SIG-M5 (cell line): ENCODE measurements at places on chromosomes 4 and X.

GRCh38 chr4:180832073-180832472 is 1411.1 kb upstream of the TENM3 start:
- no peak for DNase-seq

GRCh38 chr4:122156819-122157218 is 4.7 kb downstream of the BLTP1 start:
- no peak for DNase-seq

DNA sequence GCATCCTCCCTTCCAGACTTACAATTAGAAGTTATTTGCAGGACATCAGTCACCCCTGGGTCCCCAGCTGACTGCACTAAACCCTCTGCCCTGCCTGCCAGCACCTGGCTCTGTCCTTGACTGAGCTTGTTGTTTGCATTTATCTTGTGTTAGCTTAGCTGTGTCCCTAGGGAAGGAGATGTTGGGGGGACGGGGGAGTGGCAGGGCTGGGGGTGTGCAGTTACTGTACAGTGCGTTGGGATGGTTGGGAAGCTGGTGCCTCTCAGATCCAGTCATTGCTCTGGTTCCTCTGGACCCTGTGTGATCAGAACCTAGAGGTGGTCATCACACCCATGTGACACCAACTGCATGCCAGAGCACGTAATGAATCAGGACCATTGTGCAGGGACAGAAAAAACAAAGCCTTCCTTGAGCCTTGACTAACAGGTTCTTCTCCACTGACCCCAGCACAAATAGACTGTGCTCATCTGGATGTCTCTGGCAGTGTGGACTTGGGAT is 32.7 kb upstream of the PROM1 start:
- DNase-seq = no peak

DNA sequence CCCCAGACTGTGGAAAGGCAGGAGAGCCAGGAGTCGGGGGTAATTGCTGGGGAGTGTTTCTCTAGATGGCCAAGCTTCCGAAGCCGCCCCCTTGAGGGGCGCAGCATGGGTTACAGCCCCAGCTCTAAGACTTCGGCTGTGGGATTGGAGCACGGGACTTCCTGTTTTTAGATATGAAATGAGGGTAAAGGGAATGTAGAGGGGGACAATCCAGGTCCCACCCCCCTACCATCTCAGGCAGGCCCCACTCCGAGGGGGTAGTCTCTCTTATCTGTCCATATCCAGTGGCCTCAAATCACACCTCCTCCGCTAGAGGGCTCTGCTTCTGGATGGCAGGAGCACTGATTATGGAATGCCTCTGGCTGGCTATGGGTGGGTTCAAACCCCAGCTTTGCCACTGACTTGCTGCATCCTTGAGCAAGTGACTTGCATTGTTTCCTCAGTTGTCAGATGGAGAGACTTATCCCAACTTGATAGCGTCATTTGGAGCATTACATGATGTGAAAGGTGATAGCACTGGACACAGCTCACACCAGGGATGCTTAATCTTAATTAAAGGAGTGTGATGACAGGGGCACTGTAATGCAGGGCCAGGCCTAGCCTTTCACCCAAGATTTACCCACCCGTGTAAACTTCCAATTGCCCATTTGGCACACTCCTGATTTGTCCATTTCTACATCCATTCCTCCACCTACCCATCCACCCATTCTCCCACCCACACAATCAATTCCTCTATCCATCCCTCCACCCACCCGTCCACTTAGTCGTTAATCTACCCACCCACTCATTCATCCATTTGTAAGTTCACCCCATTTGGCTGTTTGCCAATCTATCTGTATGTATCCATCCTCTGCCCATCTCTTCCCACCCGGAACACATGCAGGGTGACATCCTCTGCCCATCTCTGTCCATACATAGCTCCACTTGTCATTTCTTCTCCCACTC is 848 bp upstream of the KCND1 start:
- no peak for DNase-seq

- no peak for DNase-seq
Observed at GRCh38 chr4:140757232-140757630, 1.0 kb upstream of the TBC1D9 start.

DNA sequence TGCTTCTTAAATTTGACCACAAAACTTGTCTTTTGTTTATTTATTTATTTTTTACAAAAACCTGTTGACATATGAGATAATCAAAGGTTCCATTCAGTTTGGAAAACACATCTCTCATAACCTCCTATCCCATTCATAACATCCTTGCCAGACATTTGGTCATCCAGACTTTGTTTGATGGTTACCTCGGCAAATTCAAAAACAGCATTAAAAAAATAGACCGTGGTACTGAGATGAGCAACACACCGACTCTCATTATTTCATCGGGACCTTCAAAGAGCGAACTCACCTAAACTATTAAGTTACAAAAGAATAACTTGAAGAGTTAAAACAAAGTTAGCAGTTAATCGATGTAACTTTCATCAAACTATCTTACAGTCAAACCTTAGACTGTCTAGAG is 85.8 kb upstream of the RPS6KA3 start:
- DNase-seq = no peak

- DNase-seq = no peak
Observed at GRCh38 chr4:89915937-89916336, 21.3 kb downstream of the MMRN1 start.

DNA sequence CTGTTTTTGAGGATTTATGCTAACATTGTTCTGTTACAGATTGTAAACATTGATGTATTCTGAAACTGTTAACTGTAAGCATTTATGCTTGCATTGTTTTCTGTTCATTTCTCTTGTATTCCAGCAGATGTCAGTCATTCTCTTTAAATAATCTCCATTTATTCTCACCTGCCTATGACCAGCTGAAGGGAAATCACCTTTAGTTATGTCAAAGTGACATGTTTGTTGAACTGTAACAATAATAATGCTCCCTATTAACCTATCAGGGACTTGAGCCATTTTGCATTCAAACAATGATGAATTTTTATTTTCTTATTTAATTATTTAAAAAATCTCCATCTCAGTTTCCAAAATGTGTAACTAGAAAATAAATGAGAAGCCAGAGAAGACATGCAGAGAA is 58.0 kb downstream of the SPCS3 start:
- no peak for DNase-seq

- DNase-seq = no peak
Observed at GRCh38 chr4:110616238-110617074, 6.4 kb downstream of the PITX2 start.

DNA sequence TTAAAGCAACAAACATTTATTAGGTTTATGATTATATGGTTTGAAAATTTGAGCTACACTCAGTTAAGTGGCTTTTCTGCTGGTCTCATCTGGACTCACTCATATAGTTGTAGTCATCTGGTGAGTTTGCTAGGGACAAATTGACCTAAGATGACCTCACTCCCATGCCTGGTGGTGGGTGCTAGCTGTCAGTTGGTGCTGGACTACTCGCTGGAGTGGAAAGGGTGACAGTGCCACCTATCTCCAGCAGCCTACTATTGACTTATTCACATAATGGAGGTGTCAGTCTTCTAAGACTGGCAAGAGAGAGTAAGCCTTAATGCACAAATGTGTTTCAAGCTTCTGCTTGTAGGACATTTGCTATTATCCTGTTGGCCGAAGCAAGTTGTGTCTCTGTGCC is 88.2 kb downstream of the TASL start:
- no peak for DNase-seq

GRCh38 chr4:44145868-44146267 is 302.7 kb downstream of the KCTD8 start:
- DNase-seq = no peak

DNA sequence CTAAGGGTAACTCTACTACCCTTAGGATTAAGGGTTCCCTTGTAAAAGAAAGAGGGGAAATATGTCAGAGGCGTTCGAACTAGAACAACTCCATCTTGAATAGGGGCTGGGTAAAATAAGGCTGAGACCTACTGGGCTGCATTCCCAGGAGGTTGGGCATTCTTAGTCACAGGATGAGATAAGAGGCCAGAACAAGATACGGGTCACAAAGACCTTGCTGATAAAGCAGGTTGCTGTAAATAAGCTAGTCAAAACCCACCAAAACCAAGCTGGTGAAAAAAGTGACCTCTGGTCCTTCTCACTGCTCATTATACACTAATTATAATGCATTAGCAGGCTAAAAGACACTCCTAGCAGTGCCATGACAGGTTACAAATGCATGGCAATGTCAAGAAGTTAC is 922.0 kb downstream of the DMD start:
- DNase-seq = no peak

DNA sequence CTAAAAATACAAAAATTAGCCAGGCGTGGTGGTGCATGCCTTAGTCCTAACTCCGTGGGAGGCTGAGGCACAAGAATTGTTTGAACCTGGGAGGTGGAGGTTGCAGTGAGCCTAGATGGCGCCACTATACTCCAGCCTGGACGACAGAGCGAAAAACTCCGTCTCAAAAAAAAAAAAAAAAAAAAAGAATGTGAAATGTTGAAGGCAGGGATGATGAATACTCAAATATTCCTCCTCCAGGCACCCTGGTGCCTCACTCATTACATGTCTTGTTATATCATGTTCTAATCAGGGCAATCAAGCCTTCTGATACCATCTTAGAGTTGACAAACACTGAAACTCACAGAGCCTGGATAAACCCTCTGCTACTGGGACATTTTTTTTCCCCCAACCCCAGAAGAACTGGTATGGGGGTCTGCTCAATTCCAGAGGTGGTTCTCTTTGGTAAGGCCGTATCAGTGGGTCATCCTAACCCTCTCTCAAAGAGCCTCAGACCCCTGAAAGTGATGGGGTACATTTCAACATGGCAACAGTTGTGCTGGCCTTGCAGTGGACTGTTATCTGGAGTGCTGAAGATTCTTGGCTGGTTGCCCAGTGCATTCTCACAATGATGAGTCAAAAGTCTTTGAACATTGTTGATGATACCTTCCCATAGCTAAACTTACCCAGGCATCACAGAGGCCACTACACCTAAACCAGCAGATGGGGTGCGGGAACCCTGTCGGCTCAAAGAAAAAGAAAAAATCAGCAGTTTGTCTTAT is 2.4 kb upstream of the SH3KBP1 start:
- DNase-seq = no peak

DNA sequence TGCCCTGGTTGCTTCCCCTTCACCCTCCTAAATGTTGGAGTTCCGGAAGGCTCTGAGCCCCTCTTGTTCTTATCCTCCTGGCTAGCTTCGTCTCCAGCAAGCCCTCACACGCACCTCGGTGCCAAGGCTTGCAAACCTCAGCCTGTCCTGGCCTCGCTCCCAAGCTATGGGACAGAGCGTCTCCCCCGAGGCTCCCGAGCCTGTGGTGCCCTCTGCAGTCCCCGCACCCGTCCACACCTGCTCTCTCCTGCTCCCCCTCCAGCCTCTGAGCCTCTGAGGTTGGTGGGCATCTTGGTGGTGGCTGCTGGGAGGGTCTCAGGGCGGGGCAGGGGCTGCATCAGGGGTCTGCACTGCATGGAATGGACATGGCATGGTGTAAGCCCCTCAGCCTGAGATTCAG is 63.2 kb downstream of the TRMT44 start:
- DNase-seq = no peak

DNA sequence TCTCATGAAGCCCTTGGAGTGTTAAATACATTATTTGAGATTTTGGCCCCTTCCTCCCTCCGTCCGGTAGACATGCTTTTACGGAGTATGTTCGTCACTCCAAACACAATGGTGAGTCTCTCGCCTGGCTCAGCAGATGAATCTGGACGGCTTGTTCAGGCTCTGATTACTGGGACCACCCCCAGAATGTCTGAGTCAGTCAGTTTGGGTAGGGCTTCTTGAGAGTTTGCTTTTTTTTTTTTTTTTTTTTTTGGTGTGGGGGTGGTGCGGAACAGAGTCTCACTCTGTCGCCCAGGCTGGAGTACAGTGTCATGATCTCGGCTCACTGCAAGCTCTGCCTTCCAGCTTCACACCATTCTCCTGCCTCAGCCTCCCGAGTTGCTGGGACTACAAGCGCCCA is 62.4 kb upstream of the MSANTD1 start:
- no peak for DNase-seq

- no peak for DNase-seq
Observed at GRCh38 chr4:88911246-88912212, 145.5 kb downstream of the FAM13A start.

DNA sequence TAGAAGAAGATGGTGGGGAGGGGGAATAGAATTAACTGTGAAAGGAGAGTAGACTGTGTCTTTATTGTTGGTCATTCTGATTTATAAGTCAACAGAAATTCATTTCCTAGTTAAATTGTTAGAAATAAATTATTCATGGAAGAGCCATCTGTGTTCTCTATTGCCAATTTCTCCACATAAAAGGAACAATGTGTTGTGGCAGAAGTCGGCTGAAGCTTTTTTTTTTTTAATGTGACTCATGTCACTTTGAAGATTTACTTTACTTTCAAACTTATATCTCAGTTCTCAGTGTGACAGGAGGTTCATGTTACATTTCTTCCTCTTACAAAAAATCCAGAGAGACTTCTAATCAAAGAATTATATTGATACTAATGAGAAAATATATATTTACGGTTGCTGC is 60.5 kb downstream of the CPE start:
- no peak for DNase-seq
